Suprapubic skin (tissue), 4 donors: ENCODE measurements at places on chromosomes 16 and 17.

DNA sequence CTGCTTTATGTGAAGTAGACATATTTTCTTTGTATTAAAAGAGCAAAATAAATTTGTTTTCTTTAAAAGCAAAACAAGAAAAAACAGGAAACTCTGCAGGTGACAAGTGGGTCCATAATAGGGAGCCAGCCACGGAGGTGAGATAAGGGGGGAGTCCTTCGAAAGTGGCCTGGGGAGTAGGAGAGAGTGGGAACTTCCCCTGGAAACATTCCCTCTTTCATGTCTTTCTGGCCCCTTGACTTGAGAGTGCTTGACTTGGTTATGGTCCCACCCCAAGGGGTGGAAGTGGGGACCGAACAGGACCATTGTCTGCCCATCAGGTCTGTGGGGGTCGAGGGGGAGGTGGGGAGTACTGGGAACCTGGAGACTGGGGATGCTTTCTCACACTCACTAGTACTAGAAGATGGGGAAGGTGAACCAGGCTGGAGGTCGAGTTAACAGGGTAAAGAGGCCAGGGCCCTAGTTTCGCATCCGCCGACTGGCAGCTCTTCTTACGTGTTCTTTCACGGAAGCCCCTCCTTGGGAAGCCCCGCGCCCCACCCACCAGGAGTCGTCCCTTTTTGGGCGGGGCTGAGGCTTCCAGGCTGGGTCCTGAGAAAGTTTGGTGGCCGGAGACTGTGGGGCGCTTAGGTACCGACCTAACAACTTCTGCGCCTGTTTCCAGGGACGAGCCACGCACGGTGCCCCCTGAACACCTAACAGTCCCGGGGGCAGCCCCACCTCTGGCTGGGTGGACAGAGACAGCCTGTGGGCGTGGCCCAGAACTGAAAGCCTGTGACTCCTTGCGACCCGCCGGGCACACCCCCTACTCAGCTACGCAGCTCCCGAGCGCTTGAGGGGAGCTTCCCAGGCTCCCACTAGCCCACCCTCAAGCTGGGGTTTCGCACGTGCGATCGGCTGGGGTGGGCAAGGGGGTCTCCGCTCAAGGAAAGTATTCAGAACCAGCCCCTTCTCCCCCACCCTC is 790 bp downstream of the TRADD start:
- no peak for DNase-seq

- no peak for DNase-seq
Measured at GRCh38 chr17:7293159-7293558, 1.3 kb downstream of the YBX2 start.

DNA sequence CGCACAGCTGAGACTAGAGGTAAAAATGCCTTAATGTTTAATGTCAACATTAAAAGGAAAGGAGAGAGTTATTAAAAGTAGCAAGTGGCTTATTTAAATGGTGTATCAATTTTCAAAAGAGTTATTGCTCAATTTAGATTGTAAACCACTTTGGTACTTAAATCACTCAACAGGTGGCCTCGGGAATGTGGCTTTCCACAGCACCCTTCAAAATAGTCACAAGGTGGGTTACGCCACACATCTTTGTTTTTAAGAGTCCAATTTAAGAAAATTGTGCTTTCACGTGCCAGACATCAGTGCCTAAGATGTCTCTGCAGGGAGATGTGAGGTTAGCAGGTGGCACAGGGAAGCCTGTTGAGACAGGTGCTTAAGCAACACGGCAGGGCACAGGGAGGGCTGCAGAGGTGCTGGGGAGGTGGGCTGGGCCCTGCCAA is 27.5 kb upstream of the ADCY7 start:
- no peak for DNase-seq

DNA sequence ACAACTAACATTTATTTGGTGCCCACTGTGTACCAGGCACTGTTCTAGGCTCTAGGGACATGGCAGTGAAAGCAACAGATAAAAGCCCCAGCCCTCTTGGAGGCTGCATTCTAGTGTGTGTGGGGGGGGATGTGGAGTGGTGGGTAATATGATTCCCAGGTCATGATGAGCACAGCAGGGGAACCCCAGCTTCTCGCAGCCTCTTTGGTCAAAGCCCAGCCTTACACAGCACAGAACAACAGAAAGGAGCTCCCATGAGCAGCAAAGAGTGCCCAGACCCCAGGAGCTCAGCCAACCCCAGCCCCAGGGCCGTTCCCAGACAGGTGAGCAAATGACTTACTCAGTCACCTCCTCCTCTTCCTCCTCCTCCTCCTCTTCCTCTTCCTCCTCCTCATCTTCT is 21.9 kb downstream of the CNGB1 start:
- DNase-seq, result no peak

DNA sequence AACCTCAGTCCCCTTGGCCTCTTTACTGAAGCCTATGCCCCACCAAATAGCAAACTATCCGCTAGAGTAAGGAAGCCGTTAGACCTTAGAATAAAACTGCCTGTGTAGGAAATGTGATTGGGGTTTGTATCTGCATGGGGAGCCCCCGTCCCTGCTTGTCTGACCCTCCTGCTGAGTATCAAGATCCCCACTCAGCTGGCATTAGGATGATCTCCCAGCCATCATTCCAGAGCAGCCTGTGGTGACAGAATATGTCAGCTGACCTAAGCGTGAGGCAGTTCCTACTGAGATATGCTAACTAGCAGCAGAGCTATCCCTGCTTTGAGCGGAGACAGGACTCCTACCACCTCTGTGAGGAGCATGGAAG is 645 bp upstream of the GFOD2 start:
- DNase-seq, result no peak

GRCh38 chr17:67386965-67387551 is 10.0 kb downstream of the PITPNC1 start:
- no peak for DNase-seq

- DNase-seq, result no peak
Measured at GRCh38 chr17:71145486-71145885, 975.3 kb upstream of the SOX9 start.

GRCh38 chr17:63696381-63696961 is 3.5 kb downstream of the LIMD2 start:
- no peak for DNase-seq

- no peak for DNase-seq
Measured at GRCh38 chr16:48157794-48158193, 2.0 kb upstream of the ABCC12 start.

DNA sequence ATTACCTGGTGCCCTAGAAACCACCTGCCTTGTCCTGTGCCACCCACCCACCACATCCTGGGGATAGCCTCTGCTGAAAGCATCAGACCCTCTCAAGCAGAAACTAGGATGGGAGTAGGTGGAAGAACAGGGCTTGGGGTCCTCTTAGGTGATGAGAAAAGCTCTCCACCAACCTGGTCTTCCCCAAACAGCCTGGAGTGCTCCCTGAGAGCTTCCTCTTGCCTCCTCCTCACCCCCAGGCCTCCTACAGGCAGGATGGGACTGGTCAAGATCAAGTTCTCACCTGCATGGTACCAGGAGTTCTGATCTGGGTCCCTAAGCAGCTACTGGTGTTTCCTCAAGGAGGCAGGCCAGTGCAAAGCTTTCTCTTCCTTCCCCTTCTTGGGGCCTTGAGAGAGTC is 15.4 kb downstream of the WNT9B start:
- no peak for DNase-seq

DNA sequence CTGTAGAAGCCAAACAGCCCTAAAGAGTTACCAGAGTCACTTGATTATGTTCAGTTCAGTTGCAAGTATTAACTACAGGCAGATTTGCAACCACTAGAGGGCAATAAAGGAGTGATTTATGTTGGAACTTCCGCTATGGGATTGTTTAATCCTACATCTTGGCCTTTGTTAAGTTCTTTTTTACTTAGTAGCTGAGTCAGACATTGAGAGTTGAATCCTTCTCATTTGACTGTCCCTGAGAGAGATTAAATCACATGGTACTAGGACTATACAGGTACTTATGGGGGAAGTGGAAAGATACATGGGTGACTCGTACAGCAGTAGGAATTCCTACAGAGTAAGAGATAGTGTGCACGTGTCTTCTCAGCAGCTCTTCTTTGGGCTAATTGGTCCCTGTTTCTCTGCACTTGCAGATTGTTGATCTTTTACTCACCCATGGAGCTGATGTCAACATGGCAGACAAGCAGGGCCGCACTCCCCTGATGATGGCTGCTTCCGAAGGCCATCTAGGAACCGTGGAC is 40.3 kb downstream of the CYB561 start:
- DNase-seq, result no peak
